Breast epithelium (tissue), 4 donors: ENCODE measurements at places on chromosomes 13 and 19.

- no peak for DNase-seq
Measured at GRCh38 chr13:41058295-41059070, 2.8 kb upstream of the WBP4 start.

DNA sequence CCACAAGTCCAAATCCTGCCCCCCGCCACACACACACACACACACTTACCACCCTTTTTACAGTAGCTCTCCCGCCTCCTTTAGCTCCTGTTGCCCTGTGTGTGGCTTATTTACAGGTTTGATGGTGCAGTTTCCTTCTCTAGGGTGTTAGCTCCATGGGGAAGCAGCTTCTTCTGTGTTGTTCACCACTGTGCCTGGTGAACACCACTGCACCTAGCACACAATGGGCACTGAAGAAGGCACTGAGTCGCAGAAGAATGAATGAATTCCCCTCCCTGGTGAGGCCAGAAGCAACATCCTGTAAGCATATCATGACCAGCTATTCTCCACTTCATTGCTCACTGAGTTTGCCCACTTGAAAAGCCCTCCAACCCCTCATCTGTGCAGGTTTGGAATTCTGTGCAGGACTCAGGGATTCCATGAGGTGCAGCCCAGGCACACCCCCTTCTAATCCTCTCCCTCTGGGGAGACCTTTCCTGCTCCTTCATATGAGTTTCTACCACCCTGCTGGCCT lies 3.0 kb upstream of the RAB20 start:
- no peak for DNase-seq

DNA sequence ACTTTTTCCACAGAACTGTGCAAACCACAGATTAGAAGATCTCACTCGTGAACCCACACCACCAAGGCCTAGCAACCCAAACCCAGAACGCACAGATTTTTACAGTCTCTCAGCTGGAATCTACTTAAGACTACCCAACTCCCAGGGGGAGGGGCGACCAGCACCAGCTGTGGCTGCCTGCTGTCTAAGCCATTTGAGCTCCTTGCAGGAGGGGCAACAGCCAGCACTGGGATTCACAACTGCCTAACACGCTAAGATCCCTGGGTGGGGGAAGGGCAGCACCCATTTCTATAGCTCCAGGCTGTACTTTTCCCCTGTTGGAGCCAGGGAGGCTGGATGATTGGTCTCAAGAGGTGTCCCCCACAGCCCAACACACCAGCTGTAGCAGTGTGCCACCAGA lies 368.8 kb downstream of the SUCLA2 start:
- DNase-seq, result no peak

GRCh38 chr13:85261757-85262346 lies 537.4 kb downstream of the SLITRK6 start:
- no peak for DNase-seq

DNA sequence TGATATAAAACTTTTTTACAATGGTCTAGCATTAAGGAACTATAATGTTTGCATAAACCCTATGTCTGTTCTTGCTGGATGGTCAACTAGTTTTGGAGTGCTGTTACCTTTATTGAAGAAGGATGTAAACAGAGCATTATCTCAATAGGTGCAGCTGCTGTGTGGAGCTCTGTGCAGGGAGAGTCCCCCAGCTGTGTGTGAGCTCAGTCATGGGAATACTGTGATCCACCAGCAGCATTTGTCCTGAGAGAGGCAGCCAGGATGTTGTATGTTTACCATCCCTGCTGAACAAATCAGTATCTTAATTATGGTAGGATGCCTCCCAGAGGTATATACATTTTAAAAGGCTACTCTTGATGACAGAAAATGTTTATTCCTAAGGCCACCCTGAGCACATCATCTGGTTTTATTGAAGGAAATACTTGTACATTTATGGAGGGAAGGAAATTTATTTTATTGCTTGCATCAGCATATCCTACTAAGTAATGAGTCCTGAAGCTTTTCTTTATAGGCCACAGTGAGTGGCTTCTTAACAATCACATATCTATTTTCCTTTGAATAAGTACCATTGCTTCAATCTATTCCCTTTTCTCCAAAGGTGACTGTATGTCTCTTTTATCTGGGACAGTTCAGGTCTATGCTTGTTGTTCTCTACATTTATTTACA lies 11.7 kb downstream of the RAP2A start:
- DNase-seq, result no peak

GRCh38 chr19:5575590-5575989 lies 7.8 kb upstream of the TINCR start:
- no peak for DNase-seq

DNA sequence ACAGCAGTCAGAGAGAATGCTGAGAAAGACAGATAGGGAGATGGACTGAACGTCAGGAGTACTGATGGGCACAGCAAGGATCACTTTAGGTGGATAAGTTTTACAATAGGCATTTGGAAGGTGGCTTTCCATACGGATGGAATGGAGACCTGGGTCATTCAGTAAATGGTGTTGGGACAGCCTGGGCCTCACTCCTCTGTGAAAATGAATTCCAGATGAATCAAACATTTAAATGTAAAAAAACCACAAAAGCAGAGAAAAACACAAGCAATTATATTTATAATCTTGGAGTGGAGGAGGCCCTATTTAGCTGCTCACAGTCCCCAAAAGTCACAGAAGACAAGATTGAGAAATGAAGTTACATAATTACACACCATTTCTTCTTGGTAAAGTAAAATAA lies 4.7 kb downstream of the IL17D start:
- no peak for DNase-seq

GRCh38 chr19:13027557-13027956 lies 32.3 kb downstream of the NFIX start:
- DNase-seq, result no peak

- no peak for DNase-seq
Measured at GRCh38 chr13:27117158-27117557, 54.5 kb downstream of the USP12 start.

- DNase-seq, result no peak
Measured at GRCh38 chr19:5621311-5621944, 1.1 kb downstream of the SAFB2 start.

- DNase-seq, result no peak
Measured at GRCh38 chr19:14127929-14128509, 8.4 kb downstream of the ASF1B start.

DNA sequence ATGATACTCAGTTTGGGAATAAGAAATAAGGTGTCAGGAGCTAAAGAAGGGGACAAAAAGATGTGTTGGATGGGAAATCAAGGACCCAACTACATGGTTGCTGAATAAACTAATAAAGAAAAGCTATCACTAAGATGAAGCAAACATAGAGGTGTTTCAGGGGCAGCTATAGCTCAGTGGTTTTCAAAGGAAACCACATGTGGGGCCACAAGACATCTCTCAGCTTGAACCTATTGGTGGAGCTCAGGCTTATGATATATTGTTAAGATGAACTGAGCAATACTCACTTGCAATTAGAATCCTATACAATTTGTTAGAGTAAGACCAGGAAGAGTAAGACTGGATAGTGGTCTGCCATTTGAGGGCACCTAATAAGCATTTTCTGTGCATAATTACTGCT lies 45.1 kb upstream of the SPRY2 start:
- DNase-seq, result no peak

DNA sequence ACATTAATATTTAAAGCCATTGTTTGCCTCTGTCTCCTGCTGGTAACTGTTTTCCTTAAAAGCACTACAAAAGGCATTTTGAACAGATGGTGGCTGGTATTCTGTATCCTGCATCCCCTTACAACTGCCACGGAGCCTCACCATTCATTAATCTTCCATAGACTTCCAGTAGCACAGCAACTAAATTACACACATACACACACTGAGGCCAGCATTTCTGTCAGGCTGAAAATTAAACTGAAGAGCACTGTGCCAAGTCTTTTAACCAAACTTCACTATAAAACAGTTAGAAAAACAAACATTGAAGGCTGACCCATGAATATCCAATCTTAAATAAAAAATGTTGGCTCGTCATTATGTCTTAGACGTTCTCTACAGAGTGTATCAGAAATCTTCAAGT lies 697.8 kb downstream of the DACH1 start:
- DNase-seq, result no peak

- DNase-seq, result peak; percentile 54
Measured at GRCh38 chr13:46211483-46212351, at the start of gene LRRC63. TSS of gene LRRC63 (plus strand) at chr13:46211928. CDS start at chr13:46213035, 1,107 bp downstream.

DNA sequence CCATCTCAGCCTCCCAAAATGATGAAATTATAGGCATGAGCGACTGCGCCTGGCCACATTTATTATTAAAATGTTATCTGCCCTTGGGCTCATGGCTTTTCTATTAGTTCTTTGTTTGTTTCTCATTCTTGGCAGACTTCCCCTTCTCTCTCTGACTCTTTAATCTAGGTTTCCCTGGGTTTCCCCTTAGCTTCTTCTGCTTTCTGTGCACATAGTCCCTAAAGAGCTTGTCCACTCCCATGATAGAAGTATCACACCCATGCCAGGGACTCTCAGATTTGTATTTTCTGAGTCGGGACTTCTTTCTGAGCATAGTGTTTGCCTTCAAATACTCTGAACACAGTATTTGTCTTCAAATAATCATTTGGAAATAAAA lies 38.6 kb upstream of the ITM2B start:
- no peak for DNase-seq

- no peak for DNase-seq
Measured at GRCh38 chr13:40402931-40403431, 263.5 kb downstream of the FOXO1 start.

DNA sequence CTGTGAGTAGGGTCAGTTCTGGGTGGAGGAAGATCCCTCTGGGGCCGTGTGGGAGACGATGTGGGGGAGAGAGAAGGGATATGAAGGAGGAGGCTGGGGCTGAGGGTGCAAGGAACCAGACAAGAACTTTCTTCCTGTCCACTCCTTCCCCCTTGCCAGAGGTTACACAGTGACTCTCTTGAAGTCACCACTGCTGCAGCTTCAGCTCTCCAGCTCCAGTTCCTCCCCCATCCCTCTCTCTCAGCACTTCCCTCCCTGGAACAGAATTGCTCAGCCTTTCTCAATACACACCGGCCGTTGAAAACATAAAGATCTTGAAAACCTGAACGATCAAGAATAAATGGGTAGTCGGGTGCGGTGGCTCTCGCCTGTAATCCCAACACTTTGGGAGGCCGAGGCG lies 5.1 kb downstream of the ZSWIM9 start:
- no peak for DNase-seq

GRCh38 chr19:10228920-10229319 lies 2.2 kb downstream of the S1PR2 start:
- no peak for DNase-seq

GRCh38 chr19:12796146-12797071 lies 5.1 kb downstream of the JUNB start:
- DNase-seq, result no peak

- DNase-seq, result no peak
Measured at GRCh38 chr13:99866781-99867180, 104.8 kb downstream of the ZIC5 start.

GRCh38 chr19:51333836-51334460 lies 8.0 kb downstream of the VSIG10L start:
- DNase-seq, result no peak

- no peak for DNase-seq
Measured at GRCh38 chr19:48953990-48954594, 583 bp upstream of the BAX start.

DNA sequence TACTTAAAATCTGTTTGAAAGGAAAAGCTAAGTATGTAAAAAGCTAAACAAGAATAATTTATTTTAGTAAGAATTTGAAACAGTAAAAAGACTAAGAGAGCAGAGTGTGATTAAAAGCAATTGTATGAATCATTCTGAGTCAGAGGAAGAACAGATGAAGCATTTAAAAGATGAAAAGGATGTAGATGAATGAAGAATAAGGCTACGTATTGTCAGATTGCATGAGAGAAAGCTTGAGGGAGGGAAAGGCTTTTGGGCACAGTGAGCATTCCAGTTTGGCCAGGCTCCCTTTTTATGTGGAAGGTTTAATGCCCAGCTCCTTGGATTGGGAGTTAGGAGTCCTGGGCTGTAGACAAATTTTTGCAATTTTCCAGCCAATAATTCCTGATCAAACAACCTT lies 117.7 kb downstream of the FREM2 start:
- DNase-seq, result no peak

GRCh38 chr19:944171-944567 lies 18.3 kb downstream of the ARID3A start:
- DNase-seq, result no peak

DNA sequence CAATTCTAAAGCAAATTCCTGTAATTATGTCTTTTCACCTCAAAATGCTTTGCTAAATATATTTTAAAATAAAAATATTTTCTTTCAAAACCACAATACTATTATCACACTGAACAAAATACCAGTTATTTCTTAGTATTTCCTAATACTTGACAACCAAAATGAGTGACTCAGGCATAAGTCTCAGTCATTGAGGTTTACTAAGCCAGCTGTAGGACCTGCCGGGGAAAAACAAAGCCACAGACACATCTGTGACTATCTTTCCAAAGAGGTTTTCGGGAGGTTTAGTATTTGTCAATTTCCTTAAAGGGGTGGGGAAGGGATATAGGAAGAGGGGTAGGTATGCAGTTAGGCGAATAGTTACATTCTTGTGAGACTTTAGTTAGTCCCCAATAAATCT lies 3.2 kb upstream of the ZNF235 start:
- no peak for DNase-seq

DNA sequence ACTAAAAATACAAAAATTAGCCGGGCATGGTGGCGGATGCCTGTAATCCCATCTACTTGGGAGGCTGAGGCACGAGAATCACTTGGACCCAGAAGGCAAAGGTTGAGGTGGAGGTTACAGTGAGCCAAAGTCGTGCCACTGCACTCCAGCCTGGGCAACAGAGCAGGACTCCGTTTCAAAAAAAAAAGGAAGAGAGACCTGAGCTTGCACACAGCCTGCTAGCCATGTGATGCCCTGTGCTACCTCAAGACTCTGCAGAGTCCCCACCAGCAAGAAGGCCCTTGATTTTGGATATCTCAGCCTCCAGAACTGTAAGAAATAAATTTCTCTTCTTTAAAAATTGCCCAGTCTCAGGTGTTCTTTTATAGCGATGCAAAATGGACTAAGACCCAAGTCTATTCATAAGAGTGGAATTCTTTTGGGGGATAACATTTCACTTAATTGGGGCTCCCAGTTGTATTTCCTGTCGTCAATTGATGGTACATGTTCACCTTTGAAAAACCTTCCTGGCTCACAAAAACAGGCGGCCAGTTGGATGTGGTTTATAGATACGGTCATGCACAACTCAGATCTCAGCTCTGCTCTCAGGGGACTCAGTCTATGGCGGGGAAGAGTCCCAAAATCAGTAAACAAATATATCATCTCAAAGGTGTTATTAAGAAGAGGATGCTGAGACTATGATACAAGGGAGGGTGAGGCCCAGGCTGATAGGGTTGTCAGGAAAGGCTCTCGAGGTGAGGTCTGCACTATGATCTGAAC lies 2.4 kb upstream of the CHERP start:
- no peak for DNase-seq
